ENCODE measurements at places on chromosomes 7 and 10. TPM values are rescaled to one million over a fixed set of nuclear protein-coding genes. Genes with fewer than 3 reads are reported as not detected.

MAT1A gene
- 1.8 TPM for total RNA-seq

PNLIPRP3 gene
- total RNA-seq, result not detected

GRCh38 chr7:1448958-1449357, 10.3 kb downstream of the MICALL2 start:
- no peak for DNase-seq

DNA sequence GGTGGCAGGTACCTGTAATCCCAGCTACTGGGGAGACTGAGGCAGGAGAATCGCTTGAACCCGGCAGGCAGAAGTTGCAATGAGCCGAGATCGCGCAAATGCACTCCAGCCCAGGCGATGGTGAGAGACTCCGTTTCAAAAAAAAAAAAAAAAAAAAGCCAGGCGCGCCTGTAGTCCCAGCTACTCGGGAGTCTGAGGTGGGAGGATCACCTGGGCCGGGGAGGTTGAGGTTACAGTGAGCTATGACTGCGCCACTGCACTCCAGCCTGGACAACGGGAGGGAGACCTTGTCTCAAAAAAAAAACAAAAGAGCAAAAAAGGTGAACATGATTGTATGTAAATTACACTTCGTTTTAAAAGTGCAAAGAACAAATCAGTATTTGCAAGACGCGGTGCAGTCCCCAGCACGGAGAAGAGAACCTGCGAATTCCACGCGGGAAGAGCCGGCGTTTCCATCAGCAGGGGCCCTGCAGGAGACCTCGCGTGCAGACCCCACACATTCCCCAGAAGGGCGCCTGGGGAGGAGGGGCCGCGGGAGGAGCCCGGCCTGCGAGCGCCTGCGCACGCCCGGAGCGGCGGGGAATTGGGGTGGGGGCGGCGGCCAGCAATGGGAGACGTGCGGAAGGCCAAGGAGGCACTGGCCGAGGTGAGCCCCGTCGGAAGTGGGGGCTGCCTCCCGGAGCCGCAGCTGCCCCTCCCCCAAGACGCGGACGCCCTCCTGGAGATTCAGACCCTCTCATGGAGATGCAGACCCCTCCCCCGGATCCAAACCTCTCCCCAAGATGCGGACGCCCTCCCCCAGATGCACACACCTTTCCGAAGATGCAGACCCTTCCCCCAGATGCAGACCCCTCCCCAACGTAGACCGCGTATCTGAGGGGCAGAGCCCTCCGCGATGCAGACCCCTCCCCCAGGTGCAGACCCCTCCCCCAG, 16.7 kb upstream of the SUN1 start:
- peak; percentile 94 for DNase-seq

DNA sequence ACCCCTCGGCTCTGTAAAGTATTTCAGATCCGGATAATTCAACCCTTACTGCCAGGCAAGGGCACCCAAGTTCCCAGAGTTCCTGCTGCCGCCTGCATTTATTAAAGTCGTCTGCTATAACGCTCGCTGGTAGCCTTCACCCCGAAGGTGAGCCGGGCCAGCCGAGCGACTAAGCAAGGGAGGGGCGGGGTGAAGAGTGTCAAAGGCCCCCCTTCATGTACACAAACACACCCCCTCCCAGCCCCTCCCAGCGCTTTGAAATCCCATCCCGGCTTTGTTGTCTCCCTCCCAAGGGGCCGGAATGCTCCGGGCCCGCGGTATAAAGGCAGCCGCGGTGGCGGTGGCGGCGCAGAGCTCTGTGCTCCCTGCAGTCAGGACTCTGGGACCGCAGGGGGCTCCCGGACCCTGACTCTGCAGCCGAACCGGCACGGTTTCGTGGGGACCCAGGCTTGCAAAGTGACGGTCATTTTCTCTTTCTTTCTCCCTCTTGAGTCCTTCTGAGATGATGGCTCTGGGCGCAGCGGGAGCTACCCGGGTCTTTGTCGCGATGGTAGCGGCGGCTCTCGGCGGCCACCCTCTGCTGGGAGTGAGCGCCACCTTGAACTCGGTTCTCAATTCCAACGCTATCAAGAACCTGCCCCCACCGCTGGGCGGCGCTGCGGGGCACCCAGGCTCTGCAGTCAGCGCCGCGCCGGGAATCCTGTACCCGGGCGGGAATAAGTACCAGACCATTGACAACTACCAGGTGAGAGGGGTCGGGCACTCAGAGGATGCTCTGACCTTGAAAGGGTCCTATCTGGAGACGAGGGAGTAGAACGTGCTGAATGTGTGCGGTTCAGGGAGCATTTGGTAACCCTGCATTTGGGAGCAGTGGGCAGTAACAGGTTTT, at the start of gene DKK1:
DKK1 (plus strand) TSS at position 349 of the 889 bp plus-strand sequence; CDS start at position 503, 154 bp downstream.
- DNase-seq, result peak; percentile 87

DNA sequence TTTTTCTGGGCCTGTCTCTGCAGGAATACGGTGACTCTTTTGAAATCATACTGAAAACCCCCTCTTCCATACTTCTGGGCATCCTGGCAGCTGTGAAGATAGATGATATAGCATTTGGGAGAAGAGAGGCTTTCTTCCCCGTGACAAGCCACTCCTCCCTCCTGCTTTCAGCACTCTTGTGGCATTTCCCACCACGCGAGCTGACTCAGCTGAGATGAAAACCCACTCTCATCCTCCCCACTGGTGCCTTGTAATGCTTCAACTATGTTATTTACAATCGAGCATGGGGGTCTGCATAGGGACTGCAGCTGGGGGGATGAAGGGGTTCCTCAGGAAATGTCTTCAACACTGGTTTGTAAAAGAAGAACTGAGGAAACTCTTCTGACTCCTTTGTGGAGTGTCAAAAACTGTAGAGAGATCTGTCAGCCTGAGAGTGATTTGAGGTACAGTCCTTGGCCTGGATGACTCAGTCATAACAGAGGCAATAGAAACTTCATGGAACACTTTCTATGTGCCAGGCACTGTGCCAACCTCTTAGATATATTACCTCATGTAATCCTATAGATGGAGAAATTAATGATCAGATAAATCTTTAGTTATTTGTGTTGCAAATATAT, 1.7 kb upstream of the TBATA start:
- DNase-seq, result no peak

DNA sequence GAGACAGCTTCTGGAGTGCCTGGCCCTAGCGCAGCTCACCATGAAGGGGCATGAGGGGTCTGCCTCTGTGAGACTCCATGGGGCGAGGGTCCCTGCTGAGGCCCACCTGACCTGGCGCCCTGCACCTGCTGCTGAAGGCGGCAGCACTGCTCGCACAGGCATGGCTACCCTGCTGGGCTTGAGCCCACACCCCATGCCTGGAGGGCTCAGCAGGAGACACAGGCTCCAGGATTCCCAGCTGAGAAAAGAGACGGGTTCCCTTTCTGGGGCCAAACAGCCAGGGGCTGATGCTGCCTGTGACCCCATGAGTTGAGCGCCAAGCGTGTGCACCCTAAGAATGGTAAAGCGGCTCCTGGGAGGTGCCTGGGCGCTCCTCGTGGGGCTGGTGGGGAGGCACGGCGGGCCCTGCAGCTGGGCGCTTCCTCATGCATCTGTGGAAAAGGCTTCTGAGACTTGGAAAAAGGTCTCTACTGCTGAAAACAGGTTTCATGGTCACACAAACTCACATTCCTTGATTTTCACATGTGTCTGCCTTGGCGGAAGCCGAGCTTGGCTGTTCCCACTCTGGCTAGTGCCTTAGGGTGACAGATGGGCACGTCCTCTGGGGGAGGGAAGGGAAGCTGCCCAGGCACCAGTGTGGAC, 233.4 kb downstream of the ZMYND11 start:
- DNase-seq, result no peak

GRCh38 chr10:93437086-93437945, 44.8 kb downstream of the MYOF start:
- peak; percentile 75 for DNase-seq

DNA sequence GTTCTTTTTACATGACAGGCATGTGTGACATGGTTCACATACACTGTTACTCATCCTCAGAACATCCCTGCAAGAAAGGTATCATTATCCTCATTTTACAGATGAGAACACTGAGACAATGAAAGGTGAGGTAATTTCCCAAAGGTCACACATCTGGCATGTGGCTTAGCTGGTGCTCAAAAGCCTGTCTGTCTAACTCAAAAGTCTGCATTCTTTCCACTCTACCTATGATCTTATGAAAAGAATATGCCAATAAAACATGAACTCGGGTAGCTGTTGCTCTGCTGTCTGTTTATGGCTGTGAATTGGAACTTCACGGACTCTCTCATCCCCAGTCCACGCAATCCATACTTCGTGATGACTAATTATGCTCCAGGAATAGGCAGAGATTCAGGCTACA, 79.0 kb upstream of the ODAD2 start:
- no peak for DNase-seq

DNA sequence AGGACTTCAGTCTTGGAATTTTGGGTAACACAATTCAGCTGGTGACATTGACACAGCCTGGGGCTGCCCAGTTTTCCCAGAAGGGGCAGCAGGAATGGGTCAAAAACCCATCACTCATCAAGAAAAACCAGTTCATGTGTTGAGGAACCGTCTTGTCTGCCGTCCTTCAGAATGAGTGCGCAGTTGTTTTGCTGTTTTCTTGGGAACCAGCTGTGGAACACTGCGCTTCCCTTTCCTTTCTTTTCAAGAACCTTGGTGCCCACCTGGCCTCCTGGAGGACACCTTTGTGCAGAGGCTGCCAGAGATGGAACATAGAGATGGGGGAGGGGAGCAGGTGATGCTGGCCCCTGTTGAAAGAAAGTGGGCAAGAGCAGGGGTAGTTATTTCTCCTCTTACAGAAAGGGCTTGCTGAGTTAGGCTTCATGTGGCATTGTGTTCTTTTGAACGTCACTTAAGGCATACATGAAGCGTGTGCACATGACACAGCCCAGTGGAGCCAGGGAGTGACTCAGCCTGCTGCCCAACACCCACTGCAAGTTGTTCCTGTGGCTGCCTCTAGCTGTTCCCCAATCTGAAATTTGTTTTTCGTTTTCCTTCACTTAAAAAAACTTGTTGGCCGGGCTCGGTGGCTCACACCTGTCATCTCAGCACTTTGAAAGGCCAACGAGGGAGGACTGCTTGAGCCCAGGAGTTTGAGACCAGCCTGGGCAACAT, 87.4 kb upstream of the TNS3 start:
- no peak for DNase-seq

GRCh38 chr7:87330942-87331341, 14.5 kb upstream of the CROT start:
- no peak for DNase-seq

GRCh38 chr7:33534833-33535232, 370.5 kb upstream of the BMPER start:
- no peak for DNase-seq
